Activated T-cell treated with anti-CD3 and anti-CD28 coated beads, Interleukin-2, amount 50 U/mL, for 4 hours (primary cell): ENCODE measurements at places on chromosomes 6 and 20.
A peak's percentile ranks its signal among the peaks of the same experiment; 100 is the strongest.

DNA sequence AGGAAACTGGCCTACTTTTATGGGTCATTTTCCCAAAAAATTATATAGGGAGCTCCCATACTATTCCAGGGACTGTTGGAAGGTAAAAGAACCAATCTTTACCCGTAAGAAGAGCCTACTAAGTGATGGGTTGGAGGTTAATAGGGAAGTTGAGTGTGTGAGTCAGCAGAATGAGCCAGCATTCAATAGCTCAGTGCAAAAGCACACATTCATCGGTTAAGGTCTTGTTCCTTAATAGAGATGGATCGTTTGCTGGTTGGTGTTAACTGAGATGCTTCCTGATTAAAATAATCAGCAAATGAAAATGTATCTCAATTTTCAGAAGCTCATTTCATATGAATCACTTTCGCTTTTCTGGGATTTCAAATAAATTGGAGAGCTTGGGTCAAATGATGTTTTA is 115.3 kb upstream of the MRPS10 start:
- no peak for DNase-seq

GRCh38 chr20:36585410-36586125 is 12.2 kb downstream of the TGIF2 start:
- DNase-seq: no peak

DNA sequence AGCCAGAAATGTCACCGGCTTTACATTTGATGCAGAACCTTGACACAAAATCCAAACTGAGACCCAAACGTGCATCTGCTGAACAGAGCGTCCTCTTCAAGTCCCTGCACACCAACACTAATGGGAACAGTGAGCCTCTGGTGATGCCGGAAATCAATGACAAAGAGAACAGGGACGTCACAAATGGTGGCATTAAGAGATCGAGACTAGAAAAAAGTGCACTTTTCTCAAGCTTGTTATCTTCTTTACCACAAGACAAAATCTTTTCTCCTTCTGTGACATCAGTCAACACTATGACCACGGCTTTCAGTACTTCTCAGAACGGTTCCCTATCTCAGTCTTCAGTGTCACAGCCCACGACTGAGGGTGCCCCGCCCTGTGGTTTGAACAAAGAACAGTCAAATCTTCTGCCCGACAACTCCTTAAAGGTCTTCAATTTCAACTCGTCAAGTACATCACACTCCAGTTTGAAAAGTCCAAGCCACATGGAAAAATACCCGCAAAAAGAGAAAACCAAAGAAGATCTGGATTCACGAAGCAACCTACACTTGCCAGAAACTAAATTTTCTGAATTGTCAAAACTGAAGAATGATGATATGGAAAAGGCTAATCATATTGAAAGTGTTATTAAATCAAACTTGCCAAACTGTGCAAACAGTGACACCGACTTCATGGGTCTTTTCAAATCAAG is 108.4 kb downstream of the RTN4IP1 start:
- peak; percentile 73 for DNase-seq

- DNase-seq: no peak
These were observed 200.9 kb downstream of the NFATC2 start for GRCh38 chr20:51341581-51341980.

GRCh38 chr20:40006168-40006860 is 682.7 kb downstream of the MAFB start:
- DNase-seq: no peak

DNA sequence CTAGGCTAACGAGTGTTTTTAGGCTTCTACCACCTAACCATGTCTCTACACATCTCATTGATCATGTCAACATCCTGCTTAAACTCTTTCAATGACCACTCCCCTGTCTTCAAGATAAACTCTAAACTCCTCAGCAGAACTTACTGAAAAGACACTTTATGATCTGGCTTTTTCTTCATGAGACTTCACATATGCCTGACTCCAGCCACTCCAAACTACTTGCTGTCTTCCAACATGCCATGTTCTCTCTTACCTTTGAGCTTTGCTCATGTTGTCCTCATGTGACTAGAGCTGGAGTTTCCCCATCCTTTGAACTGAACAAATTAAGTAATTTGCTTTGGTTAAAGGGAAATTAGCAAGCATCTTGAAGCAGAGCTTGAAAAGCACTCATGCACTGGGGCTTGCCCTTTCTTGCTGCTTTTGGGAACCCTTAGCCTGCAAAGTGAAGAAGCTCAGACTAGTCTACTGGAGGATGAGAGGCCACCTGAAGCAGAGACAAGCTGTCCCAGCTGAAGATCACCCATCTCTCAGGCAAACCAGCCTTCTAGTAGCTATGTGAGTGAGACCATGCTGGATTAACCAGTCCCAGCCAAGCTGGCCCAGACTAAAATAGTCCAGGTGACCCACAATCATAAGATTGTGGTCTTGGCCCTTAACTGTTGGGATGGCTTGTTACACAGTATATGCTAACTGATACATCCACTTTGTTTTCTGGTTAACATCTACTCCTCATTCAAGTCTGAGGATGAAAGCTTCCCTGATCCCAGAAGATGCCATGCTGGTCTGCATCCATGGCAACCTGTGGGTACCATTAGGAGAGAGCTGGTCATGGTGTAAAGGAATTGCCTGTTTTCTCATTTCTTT is 235.8 kb downstream of the GMPR start:
- peak; percentile 24 for DNase-seq
